ENCODE measurements at places on chromosomes 3 and 15.

DNA sequence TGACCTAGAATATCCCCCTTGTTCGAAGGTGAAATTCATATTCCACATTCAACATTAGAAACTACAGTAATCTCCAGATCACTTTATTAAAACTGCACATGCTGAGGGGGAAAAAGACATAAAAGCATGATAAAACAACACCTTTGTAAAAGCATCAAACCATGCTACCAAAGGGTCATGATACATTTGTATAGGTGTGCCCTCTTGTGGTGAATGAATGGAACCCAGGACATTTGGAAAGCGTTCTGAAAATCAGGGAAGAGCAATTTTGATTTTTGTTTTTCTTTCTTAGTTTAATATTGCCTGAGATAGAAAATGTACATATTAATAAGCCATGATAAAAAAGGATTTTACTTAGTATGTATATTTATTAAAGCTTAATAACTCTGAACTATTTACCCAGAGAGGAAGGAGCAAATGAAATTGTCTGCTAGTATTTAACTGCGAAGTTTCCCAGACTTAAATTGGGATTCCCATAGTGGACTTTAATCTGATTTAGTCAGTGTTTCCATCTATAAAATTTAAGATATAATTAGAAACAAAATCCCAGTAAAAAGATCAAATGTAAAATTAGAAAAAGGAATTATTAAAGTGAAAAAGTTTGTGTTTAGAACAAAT lies 105.8 kb upstream of the ARL6 start:
- no peak for DNase-seq

DNA sequence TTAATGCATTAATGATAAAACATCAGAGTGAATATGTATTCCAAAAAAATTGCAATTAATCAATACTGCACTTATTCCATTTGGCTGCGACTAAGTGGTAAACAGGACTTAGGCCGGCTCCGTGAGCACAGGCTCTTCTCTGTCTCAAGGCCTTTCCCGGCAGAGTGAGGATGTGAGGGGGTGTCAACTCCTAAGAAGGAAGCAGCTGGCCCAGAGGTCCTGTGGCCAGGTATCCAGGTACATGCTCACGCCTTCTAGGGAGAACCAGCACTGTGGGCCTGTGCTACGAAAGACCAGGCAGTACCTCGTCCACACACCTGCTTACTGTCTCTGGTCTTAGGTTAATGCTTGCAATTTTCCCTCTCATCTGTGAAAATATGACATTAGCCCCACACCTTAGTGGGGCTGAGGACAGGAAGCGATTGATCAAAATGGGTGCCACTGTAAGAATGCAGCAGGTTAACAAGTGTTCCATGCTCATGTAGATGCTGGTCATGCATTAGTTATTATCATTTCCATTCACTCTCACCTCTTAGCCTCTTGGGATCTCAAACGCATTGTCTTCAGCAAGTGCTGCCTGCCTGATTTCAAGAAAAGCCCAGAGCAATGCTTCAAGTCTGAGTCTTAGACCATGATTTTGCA lies 175.3 kb downstream of the ABHD5 start:
- no peak for DNase-seq

- DNase-seq = no peak
Measured at GRCh38 chr15:40420793-40421192, 15.2 kb downstream of the IVD start.

- DNase-seq = no peak
Measured at GRCh38 chr3:134406331-134407238, 32.3 kb upstream of the AMOTL2 start.

- no peak for DNase-seq
Measured at GRCh38 chr3:178507507-178508442, 28.5 kb upstream of the KCNMB2 start.

DNA sequence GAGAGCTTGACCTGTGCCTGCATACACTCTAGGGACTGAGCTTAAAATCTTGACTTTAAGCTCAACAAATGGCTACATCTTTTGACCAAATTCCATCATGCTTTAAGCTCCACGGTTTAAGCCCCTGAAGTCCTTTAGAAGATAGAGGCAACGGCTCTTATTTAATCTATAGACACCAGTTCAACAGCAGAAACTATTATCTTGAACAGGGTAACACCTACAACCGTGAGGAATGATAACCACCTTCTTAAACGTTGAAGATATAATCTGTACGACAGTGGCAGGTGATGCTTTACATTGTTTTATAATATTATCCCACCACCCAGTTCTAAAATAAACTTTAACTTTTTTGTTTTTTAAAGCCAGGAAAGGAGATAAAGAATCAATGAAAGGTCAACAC lies 1007.8 kb downstream of the FHIT start:
- DNase-seq = no peak

DNA sequence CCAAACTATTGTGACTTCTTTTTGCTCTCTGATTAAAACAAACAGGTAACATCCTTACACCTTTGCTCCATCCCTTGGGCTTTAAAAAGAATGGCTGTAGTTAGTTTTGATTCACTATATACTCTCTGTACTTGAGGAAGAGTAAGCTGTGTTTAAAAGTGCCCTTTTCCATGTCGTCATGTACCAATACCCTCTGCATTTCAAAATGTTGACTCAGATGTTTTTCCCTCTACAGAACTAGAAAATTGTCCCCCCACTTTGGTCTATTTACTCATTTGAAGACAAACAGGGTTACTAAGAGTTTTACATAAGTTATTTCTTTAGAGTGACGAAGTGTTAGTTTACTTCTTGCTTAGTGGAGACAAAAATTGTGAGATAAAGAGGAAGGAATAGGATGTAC lies 62.7 kb downstream of the TASOR start:
- DNase-seq = no peak

GRCh38 chr3:64625381-64625780 lies 62.4 kb downstream of the ADAMTS9 start:
- no peak for DNase-seq

DNA sequence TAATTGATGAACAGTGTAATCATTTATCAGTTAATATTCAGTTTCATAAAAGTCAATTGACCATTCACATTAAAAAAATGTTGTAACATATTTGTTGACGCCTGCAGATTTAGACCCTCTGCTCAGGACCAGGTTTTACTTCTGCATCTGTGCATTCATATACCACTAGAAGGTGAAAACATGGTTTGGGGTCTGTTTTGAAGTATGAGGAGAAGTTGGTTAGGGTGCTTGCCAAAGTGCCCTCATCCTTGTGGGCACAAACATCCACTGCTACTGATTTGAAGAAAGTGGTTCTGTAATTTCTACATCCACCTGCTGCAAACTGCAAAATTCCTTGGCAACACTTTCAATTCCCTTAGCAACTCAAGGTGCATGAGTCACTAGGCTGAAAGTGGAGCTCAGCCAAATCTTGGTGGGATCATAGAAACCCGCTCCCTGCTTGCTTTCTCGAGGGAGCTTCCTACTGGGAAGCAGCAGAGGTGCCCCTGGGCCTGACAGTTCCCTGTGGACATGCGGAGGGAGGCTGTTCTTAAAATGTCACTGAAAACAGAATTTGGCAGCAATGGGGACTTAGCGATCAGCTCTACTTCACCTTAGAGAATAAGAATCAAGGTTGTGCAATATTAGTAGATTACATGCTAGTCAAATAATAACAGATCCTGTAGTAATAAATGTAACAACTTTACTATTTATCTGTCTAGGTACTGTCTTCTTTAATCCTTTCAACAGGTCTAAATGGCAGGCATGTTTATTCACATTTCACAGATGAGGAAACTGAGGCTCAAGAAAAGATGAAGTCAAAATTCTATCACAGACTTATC lies 301.0 kb upstream of the TBL1XR1 start:
- no peak for DNase-seq

DNA sequence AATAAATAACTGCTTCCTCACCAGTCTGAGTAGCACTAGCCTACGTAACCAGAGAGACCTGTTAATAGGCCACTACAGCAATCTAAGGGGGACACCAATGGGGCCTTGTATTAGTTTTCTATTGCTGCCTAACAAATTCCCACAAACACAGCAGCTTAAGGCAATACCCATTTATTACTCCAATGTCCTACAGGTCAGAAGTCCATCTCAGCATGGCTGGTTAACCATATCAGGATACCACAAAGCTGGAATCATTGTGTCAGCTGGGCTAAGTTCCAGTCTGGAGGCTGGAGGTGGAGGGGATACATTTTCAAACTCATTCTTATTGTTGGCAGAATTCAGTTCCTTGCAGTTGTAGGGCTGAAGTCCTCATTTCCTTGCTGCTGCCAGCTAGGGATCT lies 331.9 kb downstream of the ULK4 start:
- no peak for DNase-seq

DNA sequence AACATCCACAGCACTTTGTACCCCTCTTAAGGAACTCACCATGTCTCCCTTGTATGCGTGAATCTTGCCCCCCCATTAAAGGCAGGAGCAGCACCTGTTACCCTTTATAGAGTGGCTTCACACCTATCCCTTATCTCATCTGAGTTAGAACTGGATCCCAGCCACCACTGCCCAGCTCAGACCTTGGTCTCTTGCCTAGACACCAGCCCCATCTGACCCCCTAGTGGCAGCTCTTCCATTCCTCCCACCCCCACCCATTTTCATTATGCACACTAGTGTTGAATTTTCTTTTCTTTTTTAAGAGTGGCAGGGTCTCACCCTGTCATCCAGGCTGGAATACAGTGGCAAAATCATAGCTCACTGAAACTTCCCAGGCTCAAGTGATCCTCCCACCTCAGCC lies 3.2 kb upstream of the ZFYVE19 start:
- DNase-seq = no peak

GRCh38 chr15:41928637-41929620 lies 35.1 kb upstream of the SPTBN5 start:
- DNase-seq = peak; percentile 13

DNA sequence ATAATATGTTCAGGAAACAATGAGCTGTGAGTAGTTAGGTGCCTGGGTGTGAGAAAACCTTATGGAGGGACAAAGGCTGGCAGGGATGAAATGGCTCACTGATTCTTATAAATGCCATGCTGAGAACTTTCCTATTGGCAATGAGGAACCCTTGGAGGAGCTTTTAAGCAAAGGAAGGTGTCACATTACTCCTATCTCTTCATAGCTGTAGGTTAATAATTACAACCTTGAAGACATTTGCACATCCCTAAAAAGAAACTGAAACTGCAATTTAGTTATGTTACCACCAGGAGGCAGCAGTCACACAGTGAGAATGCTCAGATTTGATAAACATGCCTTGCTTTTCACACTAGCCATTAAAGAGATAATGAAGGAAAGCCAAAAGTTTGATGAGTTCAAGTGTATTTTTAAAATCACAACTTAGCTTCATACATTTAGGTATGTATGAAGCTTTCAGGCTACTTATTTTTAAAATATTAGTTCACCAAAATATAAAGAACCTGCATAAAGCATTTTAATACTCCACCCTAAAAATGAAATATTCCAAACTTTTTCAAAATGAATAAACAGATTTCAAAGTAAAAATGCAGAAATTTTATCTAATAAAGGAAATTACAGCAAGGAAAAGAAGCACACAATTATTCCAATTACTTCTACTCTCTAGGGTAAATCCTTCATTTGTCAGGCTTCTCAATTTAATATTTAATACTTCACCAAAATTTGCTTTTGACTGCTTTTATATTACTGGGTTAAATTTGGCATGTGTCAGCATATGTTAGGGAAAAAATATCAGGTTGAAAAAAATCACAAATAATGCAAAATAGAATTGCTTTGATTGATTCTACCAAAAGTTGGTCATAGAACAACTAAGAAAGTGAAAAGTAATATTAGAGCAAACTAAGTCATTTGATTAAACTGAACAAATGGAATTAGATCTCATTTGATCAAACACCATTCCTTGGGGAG lies 136.9 kb upstream of the SLC2A2 start:
- DNase-seq = peak; percentile 18

DNA sequence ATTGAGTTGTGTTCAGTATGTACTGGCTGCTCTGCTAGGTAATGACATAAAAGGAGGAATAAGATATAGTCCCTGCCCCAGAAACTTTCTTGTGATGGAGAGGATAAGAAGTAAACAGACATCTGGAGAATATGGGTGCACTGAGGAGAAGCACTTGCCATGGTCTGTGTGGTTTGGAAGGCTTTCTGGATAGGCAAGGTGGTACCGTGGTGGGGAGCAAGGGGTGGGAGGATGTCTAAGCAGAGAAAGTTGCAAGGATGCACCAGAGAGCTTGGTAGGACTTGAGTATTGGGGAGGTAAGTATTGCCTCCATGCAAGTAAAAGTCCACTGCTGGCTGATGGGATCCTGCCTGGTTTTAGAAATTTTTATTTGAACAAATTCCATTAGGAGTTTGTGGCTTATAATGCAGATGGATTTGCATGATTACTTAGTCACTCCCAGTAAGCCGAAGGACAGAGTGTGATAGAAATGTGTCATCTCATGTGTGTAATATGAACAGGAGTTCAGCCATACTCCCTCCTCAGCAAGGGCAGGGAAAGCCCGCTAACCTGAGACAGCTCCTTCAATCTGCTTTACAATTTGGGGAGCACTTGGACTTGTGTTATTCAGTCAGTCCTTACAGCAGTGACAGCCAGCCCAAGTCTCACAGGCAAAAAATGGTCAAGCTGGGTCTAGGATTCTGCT lies 53.6 kb downstream of the CLSTN2 start:
- no peak for DNase-seq

GRCh38 chr3:63974451-63974850 lies 48.8 kb downstream of the PSMD6 start:
- DNase-seq = no peak

GRCh38 chr3:48804930-48805329 lies 42.7 kb downstream of the PRKAR2A start:
- DNase-seq = no peak

DNA sequence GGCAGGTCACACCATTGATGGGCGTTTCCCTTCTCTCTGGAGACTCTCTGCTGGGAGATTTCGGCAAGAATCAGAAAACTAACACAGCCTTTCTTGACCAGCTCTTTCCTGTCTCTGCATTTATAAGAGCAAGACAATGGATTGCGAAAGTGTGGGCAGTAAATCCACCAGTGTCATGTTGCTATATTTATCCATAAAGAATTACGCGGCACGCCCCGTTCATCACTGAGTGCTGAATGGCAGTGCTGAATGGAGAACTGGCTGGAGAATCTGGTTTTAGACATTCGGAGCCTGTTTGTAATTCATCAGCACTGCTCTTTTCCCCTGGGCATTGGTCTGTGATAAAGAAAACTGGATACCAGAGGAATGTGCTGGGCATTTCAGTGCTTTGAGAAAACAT lies 2.0 kb upstream of the CEMIP start:
- DNase-seq = no peak
